ENCODE measurements at places on chromosomes 4 and X.
A peak's percentile ranks its signal among the peaks of the same experiment; 100 is the strongest.

- no peaks in the 10 kb centered on the region for H3K4me1 ChIP-seq
- no peaks in the 10 kb centered on the region for H3K27me3 ChIP-seq
- no peaks in the 10 kb centered on the region for H3K36me3 ChIP-seq
- ATAC-seq, result no peak
- no peak overlapping the region for H3K27ac ChIP-seq
Observed at GRCh38 chrX:16022580-16023200, 100.7 kb upstream of the GRPR start.

GRCh38 chrX:55716937-55717336, 612 bp upstream of the RRAGB start:
- peaks cover 34% of the 10 kb centered on the region for H3K4me1 ChIP-seq
- H3K36me3 ChIP-seq, result no peaks in the 10 kb centered on the region
- no peak for ATAC-seq
- H3K4me3 ChIP-seq, result peak overlapping the region; percentile 96
- peak overlapping the region; percentile 78 for H3K27ac ChIP-seq
- H3K27me3 ChIP-seq, result no peaks in the 10 kb centered on the region

DNA sequence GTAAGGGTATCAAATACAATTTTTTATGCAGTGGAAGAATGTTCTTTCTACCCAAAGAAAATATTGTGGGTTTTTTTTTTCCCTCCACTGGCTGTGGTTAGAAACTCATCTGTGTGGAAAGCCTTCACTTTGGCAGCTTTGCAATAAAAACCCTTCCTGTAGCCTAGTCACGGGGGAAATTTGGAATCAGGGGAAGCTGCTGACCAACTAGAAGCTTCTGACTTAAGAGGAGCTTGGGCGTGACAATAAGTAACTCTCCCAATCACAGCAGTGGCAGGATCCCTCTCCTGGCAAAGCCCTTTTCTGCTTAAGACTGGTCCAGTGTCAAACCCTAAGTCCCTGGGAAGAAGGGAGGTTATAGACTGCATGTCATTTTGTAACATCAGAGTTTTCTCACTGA, 87.9 kb downstream of the LRRC66 start:
- no peaks in the 10 kb centered on the region for H3K4me1 ChIP-seq
- H3K4me3 ChIP-seq, result no peak overlapping the region
- H3K27ac ChIP-seq, result no peak overlapping the region
- no peaks in the 10 kb centered on the region for H3K36me3 ChIP-seq
- no peaks in the 10 kb centered on the region for H3K27me3 ChIP-seq

GRCh38 chr4:14837860-14838259, 164.4 kb upstream of the CPEB2 start:
- H3K27ac ChIP-seq, result no peak overlapping the region
- H3K27me3 ChIP-seq, result no peaks in the 10 kb centered on the region
- ATAC-seq, result peak; percentile 52
- H3K36me3 ChIP-seq, result no peaks in the 10 kb centered on the region

DNA sequence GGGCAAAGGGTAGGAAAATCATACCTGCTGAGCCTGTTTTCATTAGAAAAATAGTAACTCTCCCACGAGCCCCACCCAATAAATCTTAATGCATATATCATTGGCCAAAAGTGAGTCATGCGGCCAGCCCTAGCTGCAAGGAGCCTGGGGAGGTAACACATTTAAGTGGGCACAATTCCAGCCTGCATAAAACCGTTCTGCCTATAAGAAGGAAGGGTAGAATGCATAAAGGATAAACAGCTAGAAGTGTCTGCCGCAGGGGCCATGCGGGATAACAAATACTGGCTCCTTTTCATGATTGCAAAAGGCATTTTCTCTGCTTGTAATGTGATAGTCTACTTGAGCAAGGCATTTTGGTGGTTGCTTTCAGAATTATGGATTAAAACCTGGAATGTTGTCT, 37.1 kb downstream of the EFHC2 start:
- no peak overlapping the region for H3K27ac ChIP-seq
- H3K4me3 ChIP-seq, result no peak overlapping the region
- H3K27me3 ChIP-seq, result no peaks in the 10 kb centered on the region
- H3K36me3 ChIP-seq, result no peaks in the 10 kb centered on the region
- no peaks in the 10 kb centered on the region for H3K4me1 ChIP-seq

DNA sequence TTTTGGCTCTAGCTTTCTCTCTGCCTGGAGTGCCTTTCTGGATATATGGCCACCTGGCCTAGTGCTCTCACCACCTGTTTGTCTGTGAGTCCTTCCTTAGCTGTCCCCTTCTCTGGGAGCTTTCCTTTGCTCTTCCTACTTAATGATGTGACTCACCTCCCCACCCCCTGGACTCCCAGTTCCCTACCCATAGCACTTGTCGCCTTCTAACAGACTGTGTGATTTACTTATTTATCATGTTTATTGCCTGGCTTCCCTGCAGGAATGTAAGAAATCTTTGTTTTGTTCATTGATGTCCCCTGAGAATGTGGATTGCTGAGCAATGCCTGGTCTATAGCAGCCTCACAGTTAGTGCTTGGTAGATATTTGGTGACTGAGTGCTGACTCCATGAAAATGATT, 18.9 kb downstream of the ADD1 start:
- no peak overlapping the region for H3K4me3 ChIP-seq
- ATAC-seq, result peak; percentile 47
- H3K27ac ChIP-seq, result peak overlapping the region; percentile 50
- no peaks in the 10 kb centered on the region for H3K36me3 ChIP-seq

- no peak for ATAC-seq
- no peaks in the 10 kb centered on the region for H3K27me3 ChIP-seq
- no peak overlapping the region for H3K27ac ChIP-seq
- H3K36me3 ChIP-seq, result no peaks in the 10 kb centered on the region
- no peak overlapping the region for H3K4me3 ChIP-seq
Observed at GRCh38 chrX:18692541-18692940, 14.9 kb upstream of the PPEF1 start.

- H3K27me3 ChIP-seq, result no peaks in the 10 kb centered on the region
- H3K4me1 ChIP-seq, result no peaks in the 10 kb centered on the region
- no peaks in the 10 kb centered on the region for H3K36me3 ChIP-seq
- no peak overlapping the region for H3K4me3 ChIP-seq
- H3K27ac ChIP-seq, result no peak overlapping the region
Observed at GRCh38 chr4:17356926-17357325, 155.0 kb downstream of the QDPR start.

GRCh38 chrX:150465326-150465725, 102.2 kb downstream of the MAMLD1 start:
- H3K4me1 ChIP-seq, result no peaks in the 10 kb centered on the region
- peak overlapping the region; percentile 8 for H3K27ac ChIP-seq
- H3K27me3 ChIP-seq, result no peaks in the 10 kb centered on the region
- H3K4me3 ChIP-seq, result no peak overlapping the region
- no peak for ATAC-seq

DNA sequence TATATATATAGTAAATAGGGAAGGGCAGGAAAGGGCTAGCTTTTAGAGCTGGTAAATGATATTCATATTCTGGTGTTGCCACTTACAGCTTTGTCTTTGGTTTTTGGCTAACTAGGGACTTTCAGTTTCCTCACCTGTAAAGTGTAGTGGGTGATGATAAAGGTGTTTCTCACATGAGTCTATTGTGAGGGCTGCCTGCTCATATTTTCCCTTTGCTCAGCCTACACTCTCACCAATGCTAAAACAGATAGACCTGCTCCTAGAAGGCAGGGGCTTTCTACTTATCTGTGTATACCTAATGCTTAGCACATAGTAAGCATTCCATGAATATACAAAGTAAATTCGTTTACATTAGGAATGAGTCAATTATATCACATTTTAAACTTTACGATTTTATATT, 137.2 kb upstream of the HS3ST1 start:
- no peak for ATAC-seq
- no peaks in the 10 kb centered on the region for H3K27me3 ChIP-seq
- no peaks in the 10 kb centered on the region for H3K4me1 ChIP-seq
- no peaks in the 10 kb centered on the region for H3K36me3 ChIP-seq
- H3K4me3 ChIP-seq, result no peak overlapping the region
- no peak overlapping the region for H3K27ac ChIP-seq

DNA sequence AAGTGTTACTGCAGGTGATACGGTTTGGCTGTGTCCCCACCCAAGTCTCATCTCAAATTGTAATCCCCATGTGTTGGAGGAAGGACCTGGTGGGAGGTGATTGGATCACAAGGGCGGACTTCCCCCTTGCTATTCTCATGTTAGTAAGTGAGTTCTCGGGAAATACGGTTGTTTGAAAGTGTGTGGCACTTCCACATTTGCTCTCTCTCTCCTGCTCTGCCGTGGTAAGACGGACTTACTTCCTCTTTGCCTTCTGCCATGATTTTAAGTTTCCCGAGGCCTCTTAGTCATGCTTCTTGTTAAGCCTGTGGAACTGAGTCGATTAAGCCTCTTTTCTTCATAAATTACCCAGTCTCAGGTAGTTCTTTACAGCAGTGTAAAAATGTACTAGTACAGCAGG, 65.2 kb upstream of the SLC7A11 start:
- H3K27ac ChIP-seq, result no peak overlapping the region
- H3K36me3 ChIP-seq, result no peaks in the 10 kb centered on the region
- no peak for ATAC-seq
- H3K27me3 ChIP-seq, result no peaks in the 10 kb centered on the region
- H3K4me1 ChIP-seq, result no peaks in the 10 kb centered on the region

DNA sequence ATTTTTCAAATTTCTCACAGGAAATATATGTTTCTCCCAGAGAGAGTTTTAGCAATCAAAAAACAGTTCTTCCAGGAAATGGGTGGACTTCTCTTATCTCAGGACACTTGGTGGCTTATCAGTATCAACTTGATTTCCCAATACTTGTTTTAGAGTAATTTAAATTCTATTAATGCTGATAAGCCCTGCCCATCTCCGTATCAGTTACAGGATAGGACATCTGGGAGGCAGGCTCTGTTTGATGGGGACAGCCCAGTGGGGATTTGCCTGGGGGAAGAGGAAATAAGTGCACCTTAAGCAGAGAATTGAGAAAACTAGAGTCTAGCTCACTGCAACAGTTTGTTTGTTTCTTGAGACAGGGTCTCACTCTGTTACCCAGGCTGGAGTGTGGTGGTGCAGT, 43.2 kb upstream of the PDGFRA start:
- H3K4me3 ChIP-seq, result no peak overlapping the region
- no peaks in the 10 kb centered on the region for H3K36me3 ChIP-seq
- no peak overlapping the region for H3K27ac ChIP-seq
- H3K4me1 ChIP-seq, result no peaks in the 10 kb centered on the region
- no peak for ATAC-seq

DNA sequence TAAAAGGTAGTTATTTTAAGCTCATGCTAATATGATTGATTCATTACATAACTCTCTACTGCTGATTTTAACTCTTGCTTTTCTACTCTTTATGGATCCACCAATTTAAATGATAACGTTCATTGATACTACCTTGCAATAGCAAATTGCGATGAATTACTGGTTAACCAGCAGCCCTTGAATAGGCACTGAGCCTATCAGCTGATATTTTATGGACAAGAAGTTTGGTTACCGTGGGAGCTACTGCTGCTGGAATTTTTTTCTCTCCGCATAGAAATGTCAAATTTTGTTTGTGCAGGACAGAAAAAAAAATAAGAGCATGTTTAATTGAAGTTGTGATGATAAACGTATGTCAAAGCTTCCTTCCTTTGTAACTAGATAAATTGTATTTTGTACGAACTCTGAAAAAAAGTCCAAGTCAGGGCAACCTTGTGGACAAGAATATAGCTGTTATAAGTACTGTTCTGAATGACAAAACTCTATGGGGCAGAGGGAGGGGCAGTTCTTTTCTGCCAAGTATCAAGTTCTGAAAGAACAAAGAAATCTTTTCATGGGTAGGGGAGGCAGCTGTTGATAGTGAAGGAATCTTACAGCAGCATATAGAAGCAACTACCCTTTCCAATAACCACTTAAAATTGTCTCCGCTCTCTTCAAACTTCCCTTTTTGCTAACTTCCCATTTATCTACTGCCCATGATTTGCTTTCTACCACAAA, 434.9 kb upstream of the PABPC4L start:
- no peak overlapping the region for H3K4me3 ChIP-seq
- H3K36me3 ChIP-seq, result no peaks in the 10 kb centered on the region
- no peak overlapping the region for H3K27ac ChIP-seq
- H3K4me1 ChIP-seq, result no peaks in the 10 kb centered on the region
- H3K27me3 ChIP-seq, result no peaks in the 10 kb centered on the region

- ATAC-seq, result no peak
- no peaks in the 10 kb centered on the region for H3K4me1 ChIP-seq
- H3K27me3 ChIP-seq, result no peaks in the 10 kb centered on the region
- H3K4me3 ChIP-seq, result no peak overlapping the region
- no peaks in the 10 kb centered on the region for H3K36me3 ChIP-seq
- no peak overlapping the region for H3K27ac ChIP-seq
Observed at GRCh38 chr4:56251556-56251955, 135.7 kb downstream of the AASDH start.

GRCh38 chr4:8646296-8647093, 53.9 kb downstream of the CPZ start:
- H3K4me1 ChIP-seq, result no peaks in the 10 kb centered on the region
- no peak for ATAC-seq
- H3K4me3 ChIP-seq, result no peak overlapping the region

DNA sequence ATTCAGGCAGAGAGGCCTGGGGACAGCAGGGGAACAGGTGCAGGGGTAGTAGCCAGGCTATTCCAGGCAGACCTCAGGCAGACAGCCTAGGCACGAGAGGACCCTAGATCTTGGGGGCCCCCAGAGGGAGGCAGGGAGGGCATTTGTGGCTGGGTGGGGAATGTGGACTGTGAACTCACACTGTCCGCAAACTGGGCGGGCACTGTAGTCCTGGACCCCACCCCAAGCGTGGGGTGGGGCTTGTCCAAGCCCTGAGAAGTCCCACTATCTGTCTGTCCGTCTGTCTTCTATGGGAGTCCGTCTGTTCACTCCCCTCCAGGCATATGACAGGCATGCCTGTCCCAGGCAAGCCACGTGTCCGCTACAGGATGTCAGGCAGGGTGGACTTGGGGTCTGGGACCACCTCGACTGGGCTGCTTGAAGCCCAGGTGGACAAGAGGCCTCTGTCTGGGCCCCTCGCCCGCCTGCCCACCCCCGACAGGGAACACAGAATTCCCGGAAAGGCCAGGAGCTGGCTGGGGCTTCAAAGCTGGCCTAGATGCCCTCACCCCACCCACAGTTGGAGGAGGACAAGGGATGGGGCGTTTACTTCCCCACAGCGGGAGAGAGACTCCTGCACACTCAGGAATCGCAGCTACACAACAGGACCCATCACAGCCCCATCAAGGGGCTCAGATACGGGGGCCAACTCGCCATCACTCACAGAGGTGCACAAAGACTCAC, at the start of gene SLC38A5:
Gene SLC38A5, minus strand, starts transcription at position 151 of the 723 bp plus-strand sequence. CDS start 2,336 bp downstream, outside the sequence.
- peak within 1 kb of the TSS; percentile 39 for H3K4me3 ChIP-seq
- H3K27me3 ChIP-seq, result peaks cover 14% of the 10 kb centered on the region

- no peak overlapping the region for H3K27ac ChIP-seq
- no peaks in the 10 kb centered on the region for H3K4me1 ChIP-seq
- no peak overlapping the region for H3K4me3 ChIP-seq
- no peaks in the 10 kb centered on the region for H3K36me3 ChIP-seq
- H3K27me3 ChIP-seq, result no peaks in the 10 kb centered on the region
Observed at GRCh38 chr4:102007959-102008425, 217.5 kb downstream of the BANK1 start.

GRCh38 chr4:52964561-52965101, 102.5 kb downstream of the RASL11B start:
- no peak for ATAC-seq
- H3K4me3 ChIP-seq, result no peak overlapping the region
- no peaks in the 10 kb centered on the region for H3K27me3 ChIP-seq
- H3K27ac ChIP-seq, result no peak overlapping the region
- H3K36me3 ChIP-seq, result no peaks in the 10 kb centered on the region
